ENCODE measurements at places on chromosomes 3 and 15.

DNA sequence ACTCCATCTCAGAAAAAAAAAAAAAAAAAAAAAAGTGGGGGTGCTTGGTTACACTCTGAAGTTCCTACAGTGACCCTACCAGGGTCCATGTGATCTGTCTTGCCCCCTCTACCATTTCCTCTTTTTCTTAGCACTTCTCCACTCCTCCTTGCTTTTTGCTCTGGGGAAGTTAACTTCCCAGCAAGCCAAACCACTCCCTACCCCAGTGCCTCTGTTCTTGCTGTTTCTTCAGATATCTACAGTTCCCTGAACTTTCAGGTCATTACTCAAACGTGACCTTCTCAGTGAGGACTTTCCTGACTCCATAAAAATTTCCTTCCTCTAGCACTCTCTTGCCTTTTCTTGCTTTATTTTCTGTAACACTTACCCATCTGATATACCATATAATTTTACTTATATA, 61.1 kb upstream of the GCNT3 start:
- no peak for DNase-seq

GRCh38 chr3:116716490-116716889, 6.9 kb downstream of the TUSC7 start:
- no peak for DNase-seq

DNA sequence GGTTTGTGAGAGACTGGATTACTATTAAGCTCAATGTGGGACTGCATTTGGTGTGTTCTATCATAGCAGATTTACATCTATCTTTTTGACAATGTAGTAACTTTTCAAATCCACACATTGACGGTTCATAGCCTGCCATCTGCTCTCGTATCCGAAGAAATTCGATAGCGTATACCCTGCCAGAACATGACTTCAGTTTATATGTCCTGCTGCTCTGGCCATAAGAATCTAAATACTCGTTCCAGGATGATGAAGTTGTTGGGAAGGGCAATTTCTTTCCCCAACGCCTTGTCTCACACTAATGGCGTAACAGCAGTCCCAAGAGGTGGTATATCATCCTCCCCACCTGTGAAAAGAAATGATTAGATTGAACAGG, 180.0 kb downstream of the LSAMP start:
- DNase-seq = no peak

DNA sequence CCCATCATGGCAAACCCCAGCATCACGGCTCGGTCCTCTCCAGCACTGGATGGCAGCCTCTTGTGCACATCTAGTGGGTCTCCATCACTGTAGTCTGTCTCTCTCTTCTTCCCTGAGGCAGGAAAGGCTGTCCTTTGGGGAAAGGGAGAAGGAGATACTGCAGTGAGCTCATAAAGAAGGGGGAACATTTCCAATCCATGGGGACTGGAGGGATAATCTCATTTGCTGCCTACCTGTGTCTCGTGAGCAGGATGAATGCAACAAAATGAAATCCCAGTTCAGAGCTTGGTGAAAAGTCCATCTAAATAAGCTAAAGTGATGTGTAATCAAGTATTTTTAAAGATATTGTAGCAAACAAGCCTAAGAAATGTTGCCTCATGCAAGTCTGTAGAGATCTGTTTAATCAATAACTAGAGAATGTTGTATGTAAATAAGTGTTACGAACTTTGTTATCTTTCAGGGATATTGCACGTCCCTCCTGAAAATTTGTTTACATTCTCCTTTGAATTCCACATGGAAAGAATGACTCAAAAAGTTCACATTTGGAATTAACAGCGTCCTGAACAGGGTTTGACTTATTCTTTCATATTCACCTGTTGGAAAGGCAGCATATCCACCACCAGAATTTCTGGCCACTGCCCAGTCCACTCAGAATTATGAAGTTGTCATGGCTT, at the start of gene KCNMB3:
TSS of gene KCNMB3 (minus strand) at position 312 of the 674 bp plus-strand sequence. CDS start at position 188, 124 bp downstream.
- no peak for DNase-seq

GRCh38 chr3:59424268-59425010, 374.6 kb upstream of the CFAP20DC start:
- no peak for DNase-seq

DNA sequence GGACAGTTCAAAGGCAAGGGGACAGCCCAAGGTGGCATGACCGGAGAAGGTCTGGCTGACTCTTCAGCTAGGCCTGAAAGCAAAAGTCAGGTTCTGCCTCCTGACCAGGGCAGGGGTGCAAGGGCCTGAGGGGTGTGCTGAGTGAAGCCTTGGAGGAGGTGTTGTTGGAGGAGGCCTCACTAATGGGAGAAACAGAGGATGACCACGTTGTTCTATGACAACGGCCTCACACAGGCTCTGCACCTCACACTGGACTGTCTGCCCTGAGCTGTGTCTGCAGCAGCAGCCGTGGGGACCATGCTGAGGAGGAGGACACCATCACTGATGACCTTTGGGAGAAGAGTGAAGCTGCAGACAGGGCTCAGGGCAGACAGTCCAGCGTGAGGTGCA, 116.9 kb upstream of the ABHD17C start:
- DNase-seq = no peak

- DNase-seq = no peak
These were observed 339.8 kb upstream of the LRRFIP2 start for GRCh38 chr3:37514055-37514665.

DNA sequence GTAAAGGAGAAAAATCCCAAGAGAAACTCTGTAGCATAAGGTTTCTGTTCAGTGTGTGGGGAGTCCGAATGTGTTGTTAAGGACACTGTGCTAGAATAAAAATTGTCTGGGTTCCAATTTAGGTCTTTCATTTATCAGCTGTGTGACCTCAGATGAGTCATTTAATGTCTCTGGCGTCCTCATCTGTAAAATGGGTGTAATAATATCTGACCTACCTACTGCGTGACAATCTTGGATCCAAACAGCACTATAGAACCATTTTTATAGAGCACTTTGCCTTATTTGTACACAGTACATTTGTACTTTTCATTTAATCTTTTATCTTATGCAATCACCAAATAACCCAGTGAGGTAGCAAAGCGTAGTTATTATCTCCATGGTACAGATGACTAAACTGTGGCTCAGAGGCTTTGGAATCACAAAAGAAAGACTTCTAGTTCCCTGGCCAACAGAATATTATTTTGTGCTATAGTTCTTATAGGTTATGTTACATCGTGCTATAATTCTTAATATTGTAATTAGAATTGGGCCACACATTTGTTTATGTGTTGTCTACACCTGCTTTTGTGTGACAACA, 46.6 kb upstream of the TNIK start:
- DNase-seq = no peak

GRCh38 chr3:61683549-61684236, 122.3 kb downstream of the PTPRG start:
- no peak for DNase-seq

DNA sequence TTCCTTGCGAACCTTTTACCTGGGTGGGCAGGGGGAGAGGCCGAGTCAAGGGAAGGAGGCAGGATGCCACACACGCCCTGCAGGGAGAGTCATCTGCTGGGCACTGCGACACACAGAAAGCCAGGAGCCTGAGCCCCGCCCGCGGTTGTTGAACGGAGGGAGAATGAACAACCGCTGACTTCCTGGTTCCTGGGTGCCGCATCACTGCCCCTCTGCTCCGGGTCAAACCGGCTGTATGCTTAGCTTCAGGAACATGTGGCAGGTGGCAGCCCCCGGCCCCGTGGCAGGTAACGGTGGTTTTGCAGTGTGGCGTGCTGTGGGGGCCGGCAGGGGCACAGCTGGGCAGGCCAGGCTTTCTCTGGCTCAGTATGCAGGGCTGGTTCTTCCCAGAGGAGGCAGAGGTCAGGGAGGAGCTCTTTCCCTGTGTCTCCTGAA, 33.4 kb downstream of the APBA2 start:
- DNase-seq = peak; percentile 65

- DNase-seq = no peak
These were observed 3.0 kb downstream of the KBTBD13 start for GRCh38 chr15:65079580-65079979.

DNA sequence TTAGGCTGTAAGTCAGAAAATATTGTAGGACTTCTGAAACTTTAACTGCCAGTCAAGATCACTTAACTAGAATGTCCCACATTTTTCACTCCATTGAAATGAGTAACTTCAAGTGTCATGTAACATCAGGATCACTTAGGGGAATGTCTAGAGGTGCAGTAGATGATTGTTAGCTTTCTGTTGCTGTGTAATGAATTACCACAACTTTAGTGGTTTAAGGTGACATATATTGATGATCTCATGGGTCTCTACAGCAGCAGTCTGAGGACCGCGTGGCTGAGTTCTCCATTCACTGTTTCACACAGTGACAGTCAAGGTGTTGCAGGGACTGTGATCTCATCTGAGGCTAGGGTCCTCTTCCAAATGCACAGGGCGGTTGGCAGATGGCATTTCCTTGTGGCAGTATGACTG, 82.7 kb downstream of the SLC25A26 start:
- DNase-seq = no peak

- DNase-seq = no peak
These were observed 213.3 kb upstream of the GBE1 start for GRCh38 chr3:81974751-81975150.

- DNase-seq = no peak
These were observed 53.9 kb downstream of the RLBP1 start for GRCh38 chr15:89167267-89168176.

- no peak for DNase-seq
These were observed 21.8 kb downstream of the MAP2K5 start for GRCh38 chr15:67564021-67564967.

DNA sequence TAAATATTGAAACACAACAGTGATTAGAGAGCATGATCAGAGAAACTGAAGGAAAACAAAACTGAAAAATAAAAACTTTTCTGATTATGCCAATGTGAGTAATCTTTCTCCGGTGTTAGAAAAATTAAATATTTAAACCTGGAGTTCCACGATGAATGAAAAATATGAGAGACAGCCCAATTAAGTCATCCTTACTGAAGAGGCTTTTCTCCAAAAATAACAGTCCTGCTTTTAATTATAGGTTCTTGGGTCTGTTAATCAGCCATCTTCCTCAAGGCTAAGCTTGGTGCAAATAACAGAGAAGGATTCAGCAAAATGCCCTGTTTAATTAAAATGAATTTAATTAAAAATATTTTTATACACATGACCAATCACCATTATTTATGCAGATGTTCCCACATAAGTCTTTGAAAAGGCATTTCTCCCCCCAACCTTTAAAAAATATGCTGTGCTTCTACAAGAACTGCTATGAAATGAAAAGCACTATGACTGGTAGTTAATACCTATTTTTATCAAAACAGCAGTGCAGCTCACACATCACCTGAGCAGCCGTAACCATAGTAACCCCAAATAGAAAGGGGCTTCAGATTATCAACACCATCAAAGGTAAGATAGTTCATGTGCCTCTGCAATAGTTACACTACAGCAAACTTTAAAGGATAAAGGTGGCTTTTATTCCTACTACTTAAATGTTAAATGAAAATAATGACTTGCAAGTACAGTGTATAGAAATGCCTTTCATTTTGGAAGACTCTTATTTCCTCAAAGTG, 175.7 kb downstream of the SLC9A9 start:
- no peak for DNase-seq

DNA sequence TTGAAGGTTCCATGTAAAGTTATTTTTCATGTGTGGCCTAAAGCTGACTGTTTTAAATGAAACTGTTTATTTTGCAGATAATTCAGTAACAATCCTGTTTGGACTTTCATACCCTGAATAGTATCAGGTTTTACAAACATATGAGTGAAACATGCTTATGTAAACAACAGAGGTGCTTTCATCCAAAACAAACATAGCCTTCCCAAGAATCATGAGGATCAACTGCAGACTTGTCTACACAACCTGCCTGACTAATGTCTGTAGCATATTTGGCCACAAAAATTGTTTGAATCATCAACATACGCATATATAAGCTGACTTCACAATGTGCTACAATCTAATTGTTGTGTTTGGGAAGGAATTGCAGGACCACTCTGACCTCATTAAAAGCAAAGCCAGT, 190.4 kb downstream of the DIPK2A start:
- DNase-seq = no peak

DNA sequence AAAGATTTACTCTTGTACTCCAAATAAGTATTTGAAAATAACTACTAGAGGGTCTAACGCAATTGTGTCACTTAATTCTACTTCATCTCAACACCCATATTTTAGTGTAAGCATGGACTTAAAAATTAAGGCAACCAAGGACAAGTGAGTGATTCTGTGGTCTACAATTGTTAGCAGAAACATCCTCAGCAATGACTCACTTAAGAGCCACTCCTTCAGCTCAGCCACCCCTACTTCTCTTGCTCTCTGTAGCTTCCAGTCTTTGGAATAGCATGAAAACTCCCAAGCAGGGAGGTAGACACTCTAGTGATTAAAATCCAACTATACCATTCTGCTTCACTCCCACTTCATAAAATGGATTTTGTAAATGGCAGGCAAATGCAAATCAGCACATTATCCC, 116.0 kb upstream of the LRRN1 start:
- DNase-seq = no peak

- no peak for DNase-seq
These were observed 34.5 kb upstream of the B3GALNT1 start for GRCh38 chr3:161139686-161140085.

DNA sequence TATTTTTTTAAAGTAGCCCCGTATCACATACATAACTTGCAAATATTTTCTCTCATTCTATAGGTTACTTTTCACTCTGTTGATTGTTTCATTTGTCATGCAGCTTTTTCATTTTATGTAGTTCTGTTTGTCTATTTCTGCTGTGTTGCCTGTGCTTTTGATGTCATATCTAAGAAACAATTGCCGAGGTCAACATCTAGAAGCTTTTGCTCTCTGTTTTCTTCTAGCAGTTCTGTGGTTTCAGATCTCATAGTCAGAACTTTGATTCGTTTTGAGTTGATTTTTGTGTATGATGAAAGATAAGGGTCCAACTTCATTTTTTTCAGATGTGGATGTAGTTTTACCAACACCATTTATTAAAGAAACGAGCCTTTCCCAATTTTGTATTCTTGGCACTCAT, 79.5 kb downstream of the CD200 start:
- no peak for DNase-seq

DNA sequence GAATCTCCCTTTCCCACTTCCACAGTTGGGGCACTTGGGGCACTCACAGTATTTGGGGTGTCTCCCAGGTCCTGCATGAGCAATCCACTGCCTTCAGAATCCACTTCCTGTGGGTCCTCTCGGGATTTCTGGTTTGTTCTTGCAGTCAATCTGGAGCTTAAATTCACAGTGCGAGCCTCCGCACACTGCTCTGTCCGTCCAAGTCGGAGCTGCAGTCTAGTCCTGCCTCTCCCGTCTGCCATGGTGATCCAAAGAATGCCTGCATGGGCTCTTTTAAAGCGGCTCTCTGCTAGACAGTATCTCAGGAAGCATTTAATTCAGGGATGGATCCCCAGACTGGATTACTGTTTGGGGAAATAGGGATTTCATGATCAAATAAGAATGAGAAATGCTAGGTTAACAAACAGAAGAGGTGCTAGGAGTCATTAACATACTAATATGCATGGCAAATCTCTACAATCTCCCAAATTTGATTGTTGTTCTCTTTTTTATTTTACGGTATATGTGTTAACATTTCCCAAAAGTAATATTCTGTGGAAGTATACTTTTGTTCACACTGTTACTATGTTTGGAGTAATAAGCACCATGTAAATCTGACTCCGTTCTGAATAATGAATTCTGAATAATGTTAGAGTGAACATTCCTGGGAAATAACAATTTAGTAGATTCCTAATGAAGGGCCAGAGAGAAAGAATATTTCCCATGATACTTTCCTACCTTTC, 142.5 kb downstream of the HCN4 start:
- DNase-seq = no peak

- DNase-seq = no peak
These were observed 9.2 kb downstream of the VILL start for GRCh38 chr3:37999836-38000235.

- DNase-seq = no peak
These were observed 136.2 kb downstream of the RTP4 start for GRCh38 chr3:187504435-187504834.
